ENCODE measurements at places on chromosomes 1 and 21.

DNA sequence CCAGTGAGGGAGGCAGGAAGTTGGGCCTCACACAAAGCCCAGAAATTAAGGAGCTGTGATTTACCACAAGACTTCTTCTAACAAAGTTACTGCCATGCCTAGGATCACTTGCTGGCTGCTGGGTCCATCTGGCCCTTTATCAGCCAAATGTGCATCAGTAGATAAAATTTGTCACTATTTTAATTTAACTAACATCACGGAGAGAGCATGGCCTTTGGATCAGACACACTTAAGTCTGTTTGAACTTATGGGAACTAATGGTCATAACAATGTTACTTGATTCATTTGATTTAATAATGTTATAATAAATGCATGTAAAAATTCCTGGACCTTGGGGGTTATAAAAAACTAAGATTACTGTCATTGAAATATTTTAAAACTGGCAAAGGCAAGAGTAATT lies 67.2 kb upstream of the CCDC190 start:
- DNase-seq = no peak

GRCh38 chr1:49016030-49016977 lies 239.6 kb upstream of the BEND5 start:
- DNase-seq = no peak

- DNase-seq = no peak
These were observed at the start of gene CACYBP for GRCh38 chr1:174999936-175000696. Gene CACYBP (plus strand): TSS chr1:174999947. CDS start chr1:175000181, 234 bp downstream.

GRCh38 chr1:206770531-206771337 lies at the start of gene IL19:
Gene IL19 (plus strand): TSS chr1:206770773. CDS start chr1:206836663, 65,890 bp downstream.
- no peak for DNase-seq

GRCh38 chr1:207440626-207441025 lies 13.5 kb upstream of the CR2 start:
- no peak for DNase-seq

GRCh38 chr1:20981915-20982314 lies 194.8 kb downstream of the EIF4G3 start:
- DNase-seq = no peak

Measured in left forelimb (tissue), 1 donor.